ENCODE measurements at places on chromosomes 1 and 21.
A peak's percentile ranks its signal among the peaks of the same experiment; 100 is the strongest.

- DNase-seq = no peak
Observed at GRCh38 chr21:34154878-34155277, 81.5 kb downstream of the MRPS6 start.

DNA sequence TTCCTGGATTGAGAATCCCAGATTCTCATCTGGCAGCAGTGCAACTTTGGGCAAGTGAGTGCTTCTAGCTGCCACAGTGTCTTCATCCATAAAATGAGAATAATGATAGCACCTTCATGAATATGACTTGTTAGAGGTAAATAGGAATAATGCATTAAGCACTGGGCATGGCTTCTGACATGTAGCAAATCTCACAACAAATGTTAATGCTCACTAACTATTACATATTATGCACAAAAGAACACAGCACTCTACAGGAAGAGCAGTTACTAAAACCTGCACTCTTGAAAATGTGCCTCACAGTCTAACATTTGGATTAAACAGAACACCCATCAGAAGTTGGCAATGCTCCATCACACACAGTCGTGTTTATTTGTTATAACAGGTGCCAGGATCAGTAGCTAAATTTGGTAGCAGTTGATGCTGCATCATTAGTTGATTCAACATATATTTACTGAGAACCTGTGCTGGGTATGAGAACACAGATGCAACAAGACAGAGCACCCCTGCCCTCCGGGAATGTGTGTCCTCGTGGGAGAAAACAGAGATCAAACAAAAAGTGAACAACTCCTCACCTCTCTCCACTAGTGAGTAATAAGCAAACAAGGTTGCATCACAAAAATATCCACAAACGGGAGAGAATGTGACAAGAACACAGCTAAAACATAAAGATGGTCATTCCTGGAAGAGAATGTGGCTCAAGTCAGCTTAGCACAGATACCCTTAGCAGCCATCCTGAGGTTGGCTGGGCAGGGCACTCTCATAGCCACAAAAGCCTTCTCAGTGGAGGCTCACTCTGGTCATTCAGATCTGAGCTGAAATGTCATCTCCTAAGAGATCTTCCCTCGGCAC lies 26.2 kb upstream of the LBR start:
- no peak for DNase-seq

DNA sequence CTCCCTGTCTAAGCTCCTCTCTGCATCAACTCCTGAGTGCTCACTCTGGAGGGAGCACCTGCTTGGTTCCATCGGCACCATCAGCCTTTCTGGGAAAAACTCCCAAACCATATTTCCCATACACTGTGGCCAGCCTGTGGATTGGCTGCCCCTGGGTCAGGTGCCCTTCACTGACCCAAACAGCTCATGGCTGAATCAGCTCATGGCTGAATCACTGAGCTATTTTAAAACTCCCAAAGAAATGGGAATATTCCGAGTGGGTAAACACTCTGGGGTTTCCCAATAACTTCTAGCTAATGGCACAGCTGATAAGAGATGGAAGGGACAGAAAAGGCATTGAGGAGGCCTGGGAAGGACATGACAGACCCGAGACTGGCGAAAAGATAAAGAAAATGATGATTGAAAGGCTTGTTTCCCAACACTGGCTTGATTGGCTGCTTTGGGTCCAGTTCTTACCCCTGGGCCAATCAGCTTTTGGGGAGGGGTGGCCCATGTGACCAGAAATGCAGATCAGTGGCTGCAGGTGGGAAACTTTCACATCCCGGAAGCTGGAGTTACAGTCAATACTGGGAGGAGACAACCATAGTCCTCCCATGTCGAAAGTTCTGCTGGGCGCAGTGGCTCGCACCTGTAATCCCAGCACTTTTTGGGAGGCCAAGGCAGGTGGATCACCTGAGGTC lies 37.3 kb upstream of the KAZN start:
- DNase-seq = no peak

DNA sequence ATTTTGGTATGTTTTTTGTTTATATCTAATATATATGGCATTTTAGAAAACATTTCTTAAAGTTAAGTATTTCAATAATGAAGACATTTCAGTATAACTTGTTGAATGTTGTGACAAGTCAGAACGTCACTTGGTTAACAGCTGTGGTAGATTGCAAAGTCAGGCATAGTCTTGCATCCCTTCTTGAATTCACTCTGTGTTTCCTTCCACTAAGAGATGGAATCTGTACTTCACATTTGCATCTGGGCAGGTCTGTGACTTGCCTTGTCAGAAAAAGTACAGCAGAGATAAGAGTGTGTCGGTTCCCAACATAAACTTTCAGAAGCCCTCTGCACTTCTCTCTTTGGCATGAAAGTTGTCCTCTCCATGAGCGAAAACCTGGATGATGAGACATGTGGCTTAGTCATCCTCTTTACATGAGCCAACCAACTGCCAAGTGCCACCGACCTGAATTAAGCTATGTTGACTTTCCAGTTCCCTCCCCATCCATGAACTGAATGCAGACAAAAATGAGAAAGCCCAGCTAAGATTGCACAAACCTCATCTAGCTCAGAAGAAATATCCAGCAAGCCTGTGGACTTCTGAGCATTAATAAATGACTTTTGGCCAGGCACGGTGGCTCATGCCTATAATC lies 1730.2 kb downstream of the MRPL39 start:
- no peak for DNase-seq

DNA sequence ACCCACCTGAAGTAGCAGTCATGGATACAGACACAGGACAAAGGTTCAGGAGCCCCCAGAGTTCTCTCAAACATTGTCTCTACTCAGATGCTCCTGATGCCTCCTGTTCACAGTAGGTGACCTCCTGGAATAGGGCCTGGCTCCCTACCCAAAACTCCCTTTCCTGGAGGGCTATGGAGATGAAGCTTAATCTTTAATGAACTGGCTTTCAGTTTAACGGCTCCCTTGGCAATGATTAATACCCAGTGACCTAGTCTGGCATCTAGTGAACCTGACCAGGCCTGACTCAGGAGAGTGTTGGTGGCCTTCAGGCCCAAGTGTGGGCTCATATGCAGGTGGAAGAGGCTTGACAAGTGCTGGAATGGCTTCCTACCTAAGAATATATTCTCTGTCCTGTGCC lies 65.2 kb upstream of the TRABD2B start:
- DNase-seq = no peak

DNA sequence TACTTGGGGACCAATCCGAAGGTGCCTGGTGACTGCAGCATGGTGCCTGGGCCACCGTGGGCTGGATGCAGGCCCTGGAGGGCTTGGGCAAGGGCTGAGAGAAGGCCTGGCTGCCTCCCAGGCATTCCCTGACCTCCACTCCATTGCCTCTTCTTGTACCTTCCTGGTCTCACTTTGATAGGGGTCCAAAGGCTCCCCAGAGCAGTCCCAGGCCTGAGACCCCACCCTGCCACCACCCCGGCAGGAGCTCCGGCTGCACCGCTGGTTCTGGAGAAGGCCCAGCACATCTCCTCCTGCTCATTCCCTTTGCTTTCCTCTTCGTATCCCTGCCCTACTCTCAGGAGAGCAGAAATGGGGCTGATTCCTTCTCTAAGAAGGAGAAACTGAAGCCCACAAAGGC lies 133.3 kb upstream of the IPO9 start:
- DNase-seq = no peak

GRCh38 chr1:159171688-159172501 lies 480 bp downstream of the CADM3 start:
- no peak for DNase-seq

DNA sequence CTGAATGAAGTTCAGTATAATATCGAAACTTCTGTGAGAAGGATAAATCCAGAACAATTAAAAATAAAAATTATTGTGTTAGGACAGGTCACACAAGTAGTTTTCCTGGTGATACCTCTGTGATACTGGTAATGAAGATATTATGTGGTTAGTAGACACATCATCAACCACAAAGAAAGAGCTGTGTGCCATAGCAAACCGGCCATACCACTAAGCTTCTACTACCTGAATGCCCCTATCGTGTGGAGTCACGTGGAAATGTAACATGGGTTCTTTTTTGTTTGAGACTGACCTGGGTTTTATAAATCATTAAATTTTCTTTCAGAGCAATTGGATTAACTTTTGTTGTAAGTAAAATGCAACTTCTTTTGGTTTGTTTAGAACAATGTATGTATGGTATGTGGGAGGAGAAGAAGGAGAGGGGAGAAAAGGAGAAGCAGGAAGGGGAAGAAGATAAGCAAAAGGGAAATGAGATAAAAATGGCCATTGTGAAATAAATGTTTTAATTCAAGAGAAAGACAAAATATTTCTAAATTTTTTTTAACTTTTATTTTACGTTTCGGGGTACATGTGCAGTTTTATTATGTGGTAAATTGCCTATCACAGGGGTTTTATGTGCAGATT lies 58.2 kb upstream of the LRRC8B start:
- no peak for DNase-seq

DNA sequence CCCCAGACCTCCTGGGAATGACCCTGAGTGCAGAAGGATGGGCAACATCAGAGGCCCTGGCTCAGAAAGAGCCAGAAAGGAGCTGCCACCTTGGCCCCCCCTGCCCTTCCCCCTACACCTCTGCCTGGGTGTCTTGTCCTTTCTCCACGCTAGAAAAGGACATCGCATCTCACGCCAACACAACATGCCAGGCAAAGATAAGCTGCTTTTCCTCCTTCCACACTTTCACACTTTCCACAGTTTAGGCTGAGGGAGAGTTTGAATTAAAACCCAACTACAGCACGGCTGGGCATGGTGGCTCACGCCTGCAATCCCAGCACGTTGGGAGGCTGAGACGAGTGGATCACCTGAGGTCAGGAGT lies 109.5 kb downstream of the SPSB1 start:
- DNase-seq = no peak

DNA sequence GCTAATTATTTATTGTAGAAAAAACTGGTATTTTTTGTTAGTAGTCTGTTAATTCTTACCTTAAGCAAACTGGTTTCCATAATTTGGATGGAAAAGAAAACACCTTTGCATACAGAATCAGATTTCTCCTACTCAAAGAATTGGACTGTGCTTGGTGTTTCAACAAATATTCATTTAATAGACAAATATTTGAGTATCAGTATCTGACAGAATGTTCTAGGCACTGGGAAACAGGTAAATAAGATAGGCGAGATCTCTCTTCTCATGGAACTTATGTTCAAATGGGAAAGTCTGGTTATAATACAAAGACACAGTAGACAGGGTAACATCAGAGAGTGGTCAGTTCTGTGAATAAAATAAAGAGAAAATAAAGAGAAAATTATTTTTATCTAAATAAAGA lies 119.9 kb downstream of the NOS1AP start:
- DNase-seq = no peak

- DNase-seq = peak; percentile 18
Observed at GRCh38 chr1:6012529-6013318, 20.5 kb upstream of the NPHP4 start.

GRCh38 chr1:186212568-186213224 lies 162.4 kb downstream of the TPR start:
- peak; percentile 3 for DNase-seq

GRCh38 chr1:5855196-5855897 lies 136.9 kb downstream of the NPHP4 start:
- no peak for DNase-seq

DNA sequence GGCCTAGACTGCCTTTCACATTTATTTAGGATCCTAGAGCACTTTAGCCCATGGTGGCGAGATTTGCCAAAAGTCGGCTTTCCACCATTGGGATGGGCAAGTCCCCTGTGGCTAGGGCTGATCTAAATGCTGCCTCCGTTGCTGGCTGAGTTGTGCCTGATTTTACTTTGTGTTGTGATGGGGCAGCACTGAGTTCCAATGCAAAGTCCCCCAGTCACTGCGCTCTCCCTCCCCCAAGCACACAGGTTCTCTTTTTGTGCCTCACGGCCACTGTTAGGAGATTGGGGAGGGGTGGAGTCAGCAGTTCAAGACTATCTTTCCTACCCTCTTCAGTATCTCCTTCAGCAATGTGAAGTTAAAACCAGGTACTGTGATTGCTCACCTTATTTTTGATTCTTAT lies 66.7 kb upstream of the COX20 start:
- no peak for DNase-seq

DNA sequence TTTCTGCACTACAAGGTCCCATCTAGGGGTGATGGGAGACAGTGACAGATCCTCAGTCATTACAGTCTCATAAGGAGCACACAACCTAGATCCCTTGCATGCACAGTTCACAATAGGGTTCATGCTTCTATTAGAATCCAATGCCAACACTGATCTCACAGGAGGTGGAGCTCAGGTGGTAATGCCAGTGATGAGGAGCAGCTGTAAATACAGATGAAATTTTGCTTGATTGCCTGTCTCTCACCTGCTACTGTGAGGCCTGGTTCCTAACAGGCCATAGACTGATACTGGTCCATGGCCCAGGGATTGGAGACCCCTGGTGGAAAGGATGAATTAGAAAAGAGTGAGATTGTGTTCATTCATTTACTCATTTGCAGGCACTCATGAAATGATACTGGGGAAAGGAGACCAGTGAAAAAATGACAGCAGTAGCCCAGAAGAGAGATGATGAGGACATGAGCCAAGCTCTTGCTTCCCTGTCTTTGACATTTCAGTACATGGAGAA lies 251.6 kb upstream of the DUSP10 start:
- no peak for DNase-seq

DNA sequence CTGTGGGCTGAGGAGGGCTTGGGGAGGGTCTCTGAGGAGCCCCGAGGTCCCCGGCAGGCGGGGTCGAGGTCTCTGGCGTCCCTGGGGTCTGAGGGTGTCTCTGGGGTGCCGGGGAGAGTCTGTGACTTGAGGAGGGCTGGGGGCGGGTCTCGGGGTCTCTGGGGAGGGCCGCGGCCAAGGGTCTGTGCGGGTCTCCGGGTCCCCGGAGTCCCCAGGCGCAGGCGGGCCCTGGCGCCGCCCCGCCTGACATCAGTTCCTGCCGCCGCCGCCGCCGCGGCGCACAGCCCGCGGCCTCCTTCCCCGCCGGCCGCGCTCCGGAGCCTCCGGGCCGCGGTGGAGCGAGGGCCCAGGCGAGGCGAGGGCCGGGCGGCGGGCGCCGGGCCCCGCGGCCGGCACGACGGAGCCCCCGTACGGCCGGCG lies at the start of gene PLEKHM2:
Gene PLEKHM2 (plus strand): TSS at position 279 of the 420 bp plus-strand sequence. CDS start 239 bp downstream, outside the sequence.
- peak; percentile 64 for DNase-seq

- no peak for DNase-seq
Observed at GRCh38 chr1:78254517-78254916, 208.8 kb downstream of the GIPC2 start.

DNA sequence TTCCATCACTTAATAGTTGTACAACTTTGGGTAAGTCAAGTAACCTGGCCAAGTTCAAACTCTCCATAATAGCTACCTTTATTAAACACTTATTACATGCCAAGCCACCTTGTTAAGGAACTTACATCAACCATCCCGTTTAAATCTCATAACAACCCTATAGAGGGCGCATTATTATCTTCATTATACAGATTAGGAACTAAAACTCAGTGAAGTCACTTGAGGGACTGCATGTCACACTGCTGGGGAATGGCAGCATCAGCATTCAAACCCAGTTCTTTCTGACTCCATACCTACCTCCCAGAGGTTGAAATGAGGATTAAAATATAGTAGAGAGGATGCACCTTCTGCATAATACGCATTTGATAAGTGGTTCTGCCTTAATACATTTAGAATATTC lies 47.1 kb upstream of the PLA2G2C start:
- peak; percentile 28 for DNase-seq

Measured in CD4-positive, alpha-beta T cell treated with Interferon alpha-2 for 1 hour (primary cell).